GM12891 (cell line): ENCODE measurements at places on chromosomes 1 and 21.

GRCh38 chr1:119385650-119386049 is 17.1 kb downstream of the HAO2 start:
- DNase-seq = no peak

- DNase-seq = no peak
Observed at GRCh38 chr1:223500560-223501425, 107.6 kb downstream of the CCDC185 start.

DNA sequence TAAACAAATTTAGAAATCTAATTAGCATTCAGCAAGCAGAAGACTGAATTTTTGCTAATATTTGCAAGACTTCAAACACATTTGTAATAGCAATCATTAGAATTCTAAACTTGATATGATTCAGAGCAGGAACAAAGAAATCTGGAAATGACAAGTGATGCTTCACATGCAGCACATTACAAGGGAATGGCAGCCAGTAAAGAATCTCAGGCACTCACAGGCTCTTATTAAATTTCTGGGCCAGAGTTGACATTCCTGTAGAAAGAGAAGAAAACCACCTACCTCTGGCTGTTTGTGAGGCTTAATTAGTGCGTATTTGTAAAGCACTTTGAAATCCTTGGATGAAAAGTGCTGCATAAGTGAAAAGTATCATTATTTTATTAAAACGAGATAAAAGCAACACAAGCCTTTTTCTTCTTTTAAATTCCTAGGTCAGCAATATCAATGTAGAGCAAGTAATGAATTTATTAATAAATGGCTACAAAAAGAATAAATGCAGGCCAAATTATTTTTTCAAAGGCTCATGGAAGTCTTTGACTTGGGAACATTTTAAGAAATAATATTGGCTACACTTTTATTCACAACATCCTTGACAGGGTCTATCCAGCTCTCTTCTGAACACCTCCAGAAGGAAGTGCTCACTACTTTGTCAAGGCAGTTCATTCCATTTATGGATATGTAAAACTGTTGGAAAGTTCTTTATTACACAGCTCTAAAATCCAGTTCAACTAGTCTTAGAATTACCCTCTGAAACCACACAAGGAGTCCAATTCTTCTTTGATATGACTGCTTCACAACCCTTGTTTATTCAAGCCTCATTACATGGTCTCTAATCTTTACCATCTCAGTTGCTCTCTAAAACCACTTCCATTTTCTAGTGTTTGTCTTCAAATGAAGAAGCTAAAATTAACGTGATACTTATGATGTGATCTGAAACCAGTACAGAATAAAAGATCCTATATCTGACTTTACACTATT is 32.1 kb upstream of the SCYL3 start:
- DNase-seq = no peak

DNA sequence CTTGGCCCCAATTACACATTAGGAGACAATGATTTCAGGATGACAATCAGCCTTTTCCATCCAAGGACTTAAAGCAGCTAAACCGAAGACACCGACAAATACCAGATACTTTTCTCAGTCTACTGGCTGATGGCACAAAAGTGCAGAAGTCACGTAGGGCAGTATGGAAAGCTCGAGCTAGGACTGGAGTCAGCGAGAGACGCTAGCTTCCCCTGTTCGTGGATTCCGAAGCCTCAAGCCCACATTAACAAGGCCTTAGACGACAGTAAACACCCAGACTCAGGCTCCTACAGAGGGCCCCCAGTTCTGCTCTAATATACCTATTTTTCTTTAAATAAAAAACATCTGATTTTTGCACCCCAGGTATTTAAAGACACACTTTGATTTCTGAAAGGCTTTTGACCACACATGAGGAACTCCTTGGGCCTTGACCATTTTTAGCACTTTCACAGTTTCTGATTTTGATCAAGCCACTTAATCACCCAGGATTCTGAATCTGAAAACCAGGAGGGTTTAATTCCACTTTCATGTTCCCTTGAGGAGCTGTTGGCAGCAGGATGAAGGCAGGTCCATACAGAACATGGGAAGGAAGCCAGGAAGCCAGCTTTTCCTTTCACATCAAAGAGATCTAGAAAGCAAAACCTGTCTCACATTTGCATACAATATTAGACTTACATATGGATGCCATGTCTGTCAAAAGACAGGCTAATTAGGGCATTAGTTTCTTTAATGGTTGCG is 204.1 kb downstream of the GABPA start:
- DNase-seq = no peak

GRCh38 chr1:231723146-231723545 is 96.6 kb downstream of the DISC1 start:
- DNase-seq = no peak

DNA sequence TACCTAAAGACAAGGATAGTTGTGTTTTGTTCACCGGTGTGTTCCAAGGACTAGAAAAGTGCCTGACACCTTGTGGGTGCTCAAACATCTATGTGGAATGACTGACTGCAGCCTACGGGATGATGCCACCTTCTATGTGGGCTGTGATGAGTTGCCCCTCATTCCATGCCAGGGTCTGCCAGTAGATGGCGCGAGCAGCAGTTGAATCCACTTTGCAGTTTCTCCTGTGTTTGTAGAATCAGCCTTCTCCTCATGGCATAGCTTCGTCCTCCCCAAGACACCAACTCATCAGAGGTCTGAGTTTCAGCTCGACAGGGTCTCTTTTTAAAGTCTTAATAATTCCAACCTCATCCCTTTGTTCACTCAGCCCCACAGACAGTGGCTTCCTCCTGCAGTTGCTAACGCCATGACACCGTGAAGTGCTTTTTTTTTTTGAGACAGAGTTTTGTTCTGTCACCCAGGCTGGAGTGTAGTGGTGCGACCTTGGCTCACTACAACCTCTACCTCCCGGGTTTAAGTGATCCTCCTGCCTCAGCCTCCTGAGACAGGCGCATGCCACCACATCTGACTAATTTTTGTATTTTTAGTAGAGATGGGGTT is 133.7 kb downstream of the CAPN8 start:
- DNase-seq = peak; percentile 18

DNA sequence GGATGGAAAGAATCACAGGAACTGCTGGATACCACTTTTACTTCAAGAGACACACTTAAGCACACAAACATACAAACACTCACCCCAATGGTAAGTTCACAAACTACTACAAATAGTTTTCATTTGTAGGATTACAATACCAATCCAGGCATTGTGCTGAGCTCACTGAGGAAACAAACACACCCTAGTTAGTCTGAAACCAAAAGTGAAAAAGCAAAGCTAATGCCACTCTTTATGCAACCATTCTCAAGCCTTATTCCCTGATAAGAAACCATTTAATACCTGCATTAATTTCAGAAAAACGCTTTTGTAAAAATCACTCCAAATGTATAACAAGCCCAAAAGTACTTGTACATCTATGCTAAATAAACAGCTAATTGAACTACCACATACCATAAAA is 38.3 kb downstream of the RNF115 start:
- no peak for DNase-seq

- no peak for DNase-seq
Observed at GRCh38 chr1:47679301-47679791, 241.5 kb downstream of the FOXD2 start.

DNA sequence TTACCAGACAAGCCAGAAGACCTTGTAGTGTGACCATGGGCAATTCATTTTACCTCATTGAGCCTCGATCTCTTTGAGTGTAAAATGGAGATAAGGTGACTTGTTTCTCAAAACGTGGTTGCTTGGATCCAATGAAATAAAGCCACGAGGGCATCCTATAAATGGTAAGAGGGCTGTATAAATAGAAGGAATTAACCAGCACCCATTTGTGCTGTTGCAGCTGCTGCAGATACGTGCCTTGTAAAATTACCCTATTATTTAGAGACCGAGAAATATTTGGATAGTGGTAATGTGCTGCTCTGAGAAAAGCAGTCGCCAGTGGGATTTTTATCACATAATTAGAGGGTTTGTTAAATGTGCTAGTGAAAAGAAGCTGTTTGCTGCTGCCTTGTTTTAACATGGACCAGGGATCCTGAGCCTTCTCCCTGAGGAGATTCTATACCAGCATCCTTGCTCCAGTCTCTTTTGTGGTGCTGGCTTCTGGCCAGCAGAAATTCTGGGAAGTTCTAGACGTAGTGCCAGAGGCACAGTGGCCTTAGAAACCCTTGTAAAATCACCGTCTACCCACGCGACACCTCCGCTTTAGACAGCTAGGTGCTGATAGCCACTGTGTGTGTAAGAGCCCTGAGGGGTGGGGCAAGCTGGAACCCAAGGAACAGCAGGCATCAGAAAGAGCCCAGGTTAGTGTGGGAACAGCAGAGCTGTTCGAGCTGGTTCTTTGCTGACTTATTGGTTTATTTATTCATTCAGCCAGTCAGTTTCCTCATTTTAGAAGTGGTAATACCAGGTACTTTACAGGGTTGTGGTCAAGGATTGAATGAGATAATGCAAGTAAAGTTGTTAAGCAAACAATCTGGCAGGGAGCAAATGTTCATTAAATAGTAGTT is 137.5 kb downstream of the NOS1AP start:
- no peak for DNase-seq
